Airway epithelial cell (primary cell): ENCODE measurements at places on chromosomes 7 and 10. TPM values are rescaled to one million over a fixed set of nuclear protein-coding genes. Genes with fewer than 3 reads are reported as not detected.

Gene SFMBT2
- 0.05 and 0.14 TPM in 2 replicates for total RNA-seq

Gene SPDYE11
- total RNA-seq: not detected in 2 replicates

Gene CACNB2
- total RNA-seq: not detected in 2 replicates

Gene WNT8B
- total RNA-seq: 0.14 TPM in 1 of 2 replicates, not detected in the other

Gene NRAP
- not detected in 2 replicates for total RNA-seq

Gene SCIN
- 0.37 and 0.42 TPM in 2 replicates for total RNA-seq

Gene CALHM3
- total RNA-seq: not detected in 2 replicates

Gene FBXW4
- 13.1 and 13.5 TPM in 2 replicates for total RNA-seq

Gene GRM8
- under 0.01 TPM in 1 of 2 replicates, not detected in the other for total RNA-seq

Gene SPDYE1
- total RNA-seq: not detected in 2 replicates

Gene EBLN1
- not detected in 2 replicates for total RNA-seq

Gene SLC26A3
- not detected in 2 replicates for total RNA-seq

Gene MINDY3
- 14.2 and 18.7 TPM in 2 replicates for total RNA-seq

Gene EN2
- total RNA-seq: not detected in 2 replicates

Gene ODAD2
- not detected in 2 replicates for total RNA-seq

Gene ANKRD61
- total RNA-seq: not detected in 2 replicates

Gene TAC1
- not detected in 2 replicates for total RNA-seq

Gene AS3MT
- 2.1 and 3.2 TPM in 2 replicates for total RNA-seq

Gene CPXM2
- total RNA-seq: not detected in 2 replicates

Gene ABCB1
- total RNA-seq: not detected in 2 replicates

Gene AFAP1L2
- 8.0 and 14.5 TPM in 2 replicates for total RNA-seq
